ENCODE measurements at places on chromosomes 1 and 21. TPM values are rescaled to one million over a fixed set of nuclear protein-coding genes. Genes with fewer than 3 reads are reported as not detected.

Gene CDC7
- 2.6 TPM for polyA plus RNA-seq

DNA sequence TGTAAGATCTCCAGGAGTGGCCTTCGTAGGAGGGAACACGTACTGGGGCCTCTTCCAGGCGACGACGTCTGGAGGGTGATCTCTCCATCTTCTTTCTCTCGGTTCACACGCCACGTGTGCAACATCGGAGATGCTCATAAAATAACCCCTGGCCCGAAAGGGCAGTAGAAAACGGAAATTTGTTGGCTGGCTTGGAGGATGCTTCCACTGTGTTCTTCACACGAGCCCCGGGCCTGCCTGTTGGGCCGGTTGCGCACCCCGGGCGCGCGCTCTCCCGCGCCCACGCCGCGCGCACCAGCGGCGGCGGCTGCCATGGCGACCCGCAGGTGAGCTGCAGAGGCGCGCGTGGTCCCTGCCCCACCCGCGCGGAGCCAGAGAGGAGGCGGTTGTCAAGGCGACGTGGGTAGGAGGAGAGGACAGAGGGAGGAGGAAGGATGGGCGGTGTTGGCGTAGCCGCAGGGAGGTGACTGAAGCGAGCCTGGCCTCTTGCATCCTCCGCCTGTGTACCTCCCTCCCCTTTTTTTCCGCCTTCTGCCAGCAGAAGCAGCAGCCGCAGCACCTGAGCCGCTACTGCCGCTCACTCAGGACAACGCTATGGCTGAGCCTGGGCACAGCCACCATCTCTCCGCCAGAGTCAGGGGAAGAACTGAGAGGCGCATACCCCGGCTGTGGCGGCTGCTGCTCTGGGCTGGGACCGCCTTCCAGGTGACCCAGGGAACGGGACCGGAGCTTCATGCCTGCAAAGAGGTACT is at the start of gene ELAPOR1:
Gene ELAPOR1, plus strand, starts transcription at position 526 of the 752 bp plus-strand sequence. Its CDS starts 69 bp downstream, at position 595.
- DNase-seq, result no peak

- no peak for DNase-seq
Measured at GRCh38 chr1:38474738-38475623, 384.6 kb downstream of the RRAGC start.

Gene UBL4B
- polyA plus RNA-seq, result 34.8 TPM

- no peak for DNase-seq
Measured at GRCh38 chr1:41718497-41718896, 200.2 kb downstream of the HIVEP3 start.

DNA sequence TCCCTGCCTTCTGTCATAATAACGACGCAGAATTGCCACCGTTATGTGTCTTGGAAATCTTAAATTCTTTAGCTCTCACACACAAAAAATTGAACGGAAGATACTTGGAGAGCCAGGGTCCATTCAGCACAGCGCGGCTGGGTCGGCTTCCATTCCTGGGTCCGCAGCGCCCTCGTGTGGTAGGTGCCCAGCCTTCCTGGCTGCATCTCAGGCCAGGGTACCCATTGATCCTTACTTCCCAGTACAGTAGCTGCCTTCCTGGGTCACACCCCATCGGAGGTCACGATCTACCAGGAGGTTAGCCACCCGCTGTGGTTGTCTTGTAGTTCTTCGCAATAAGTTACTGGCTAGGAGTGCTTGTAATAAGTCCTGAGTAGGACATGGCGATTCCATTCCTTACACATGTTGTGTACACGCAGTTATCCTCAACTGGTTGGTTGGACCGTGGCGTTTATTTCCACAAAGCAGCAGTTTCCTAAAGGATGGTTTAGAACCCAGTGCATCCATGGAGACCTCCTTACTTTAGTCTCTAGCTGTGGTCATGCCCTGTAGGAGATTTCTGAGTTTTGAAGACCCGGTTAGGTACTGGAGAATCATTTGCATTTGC is 9.9 kb upstream of the MTARC1 start:
- peak; percentile 4 for DNase-seq

Gene C1orf94
- not detected for polyA plus RNA-seq

GRCh38 chr1:56459260-56459659 is 120.1 kb downstream of the PLPP3 start:
- no peak for DNase-seq

DNA sequence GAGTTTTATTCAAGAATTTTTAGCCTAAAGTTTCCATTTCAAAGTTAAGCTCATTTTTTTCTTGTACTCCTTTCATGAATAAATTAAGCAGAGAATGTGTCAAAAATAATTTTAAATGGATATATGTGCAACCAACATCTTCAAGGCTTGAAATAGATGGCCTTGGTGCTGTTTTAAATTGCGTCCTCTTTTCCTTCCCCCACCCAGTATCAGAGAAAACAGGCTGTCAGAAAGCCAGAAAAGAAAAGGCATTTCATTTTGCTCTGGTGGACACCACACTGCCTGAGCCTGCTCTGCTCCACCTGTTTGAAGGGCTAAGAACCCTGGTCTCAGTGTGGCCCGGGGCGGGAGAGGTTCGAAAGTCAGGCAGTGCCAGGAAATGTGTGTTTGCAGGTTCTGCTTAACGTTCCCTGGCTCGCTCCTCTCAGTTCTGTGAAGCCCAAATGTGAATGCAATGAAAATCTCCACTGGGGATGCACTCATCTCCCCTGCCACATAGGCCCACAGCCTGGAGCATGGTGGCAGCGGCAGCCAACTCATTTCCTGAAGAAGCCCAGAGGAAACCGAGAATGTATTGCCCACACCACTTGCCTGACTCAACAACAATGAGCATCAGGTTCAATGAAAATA is 134.4 kb downstream of the SDCCAG8 start:
- no peak for DNase-seq

Gene ILF2
- polyA plus RNA-seq, result 213 TPM

Gene C1QC
- not detected for polyA plus RNA-seq

GRCh38 chr1:240973875-240974274 is 361.9 kb upstream of the GREM2 start:
- DNase-seq, result no peak

- no peak for DNase-seq
Measured at GRCh38 chr1:197306381-197307062, 38.5 kb downstream of the CRB1 start.

GRCh38 chr1:115462566-115463076 is 124.6 kb upstream of the NGF start:
- no peak for DNase-seq

GRCh38 chr1:31151402-31151801 is 85.9 kb upstream of the PUM1 start:
- DNase-seq, result no peak

DNA sequence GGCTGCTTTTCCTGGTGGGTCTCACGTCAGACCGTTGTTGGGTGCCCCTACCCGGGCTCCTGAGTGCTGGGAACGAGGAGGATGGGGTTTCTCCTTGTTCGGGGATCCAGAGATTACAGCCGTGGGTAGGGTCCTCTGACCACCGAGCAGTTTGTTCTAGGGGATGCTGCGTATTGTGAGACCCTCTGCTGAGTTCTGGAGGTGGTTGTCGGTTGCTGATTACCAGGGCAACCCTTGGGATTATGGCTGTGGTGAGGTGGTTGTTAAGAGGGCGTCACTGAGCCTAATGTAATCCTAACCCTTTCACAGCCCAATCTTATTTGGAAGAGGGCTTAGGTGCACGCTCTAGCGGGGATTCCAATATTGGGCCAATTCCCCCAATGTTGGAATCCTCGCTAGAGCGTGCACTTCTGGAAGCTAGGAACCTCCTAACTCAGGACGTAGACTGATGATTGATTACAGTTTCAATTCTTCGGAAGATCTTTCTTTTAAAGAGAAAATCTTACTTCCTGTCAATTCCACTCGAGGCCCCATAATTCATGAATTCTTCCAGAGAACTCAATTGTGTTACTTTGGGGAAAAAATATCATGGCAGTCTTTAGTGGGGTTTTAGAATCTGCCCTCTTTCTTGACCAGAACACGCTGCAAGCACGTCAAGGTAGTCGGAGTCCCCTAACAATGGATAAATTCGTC is 483 bp downstream of the TCEANC2 start:
- DNase-seq, result no peak

Gene RAB3B
- 27.4 TPM for polyA plus RNA-seq

DNA sequence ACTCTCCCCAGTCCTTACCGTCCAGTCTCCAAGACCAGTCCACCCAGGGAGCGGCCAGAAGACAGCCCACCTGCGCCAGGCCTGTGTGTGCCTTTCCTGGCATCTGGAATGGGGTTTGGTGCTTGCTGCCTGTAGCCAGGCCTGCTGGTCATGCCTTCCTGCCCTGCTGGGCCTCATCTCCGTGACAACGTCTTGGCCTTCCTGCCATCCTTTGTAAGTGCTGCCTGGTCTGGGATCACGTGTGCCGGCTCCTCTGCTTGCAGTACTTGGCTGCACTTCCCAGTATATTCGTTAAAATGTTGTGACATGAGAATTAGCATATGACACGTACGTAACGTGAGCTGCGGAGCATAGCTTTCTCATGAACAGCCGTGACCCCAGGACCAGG is 145.3 kb upstream of the COL6A1 start:
- no peak for DNase-seq

Gene KRTAP19-1
- not detected for polyA plus RNA-seq

DNA sequence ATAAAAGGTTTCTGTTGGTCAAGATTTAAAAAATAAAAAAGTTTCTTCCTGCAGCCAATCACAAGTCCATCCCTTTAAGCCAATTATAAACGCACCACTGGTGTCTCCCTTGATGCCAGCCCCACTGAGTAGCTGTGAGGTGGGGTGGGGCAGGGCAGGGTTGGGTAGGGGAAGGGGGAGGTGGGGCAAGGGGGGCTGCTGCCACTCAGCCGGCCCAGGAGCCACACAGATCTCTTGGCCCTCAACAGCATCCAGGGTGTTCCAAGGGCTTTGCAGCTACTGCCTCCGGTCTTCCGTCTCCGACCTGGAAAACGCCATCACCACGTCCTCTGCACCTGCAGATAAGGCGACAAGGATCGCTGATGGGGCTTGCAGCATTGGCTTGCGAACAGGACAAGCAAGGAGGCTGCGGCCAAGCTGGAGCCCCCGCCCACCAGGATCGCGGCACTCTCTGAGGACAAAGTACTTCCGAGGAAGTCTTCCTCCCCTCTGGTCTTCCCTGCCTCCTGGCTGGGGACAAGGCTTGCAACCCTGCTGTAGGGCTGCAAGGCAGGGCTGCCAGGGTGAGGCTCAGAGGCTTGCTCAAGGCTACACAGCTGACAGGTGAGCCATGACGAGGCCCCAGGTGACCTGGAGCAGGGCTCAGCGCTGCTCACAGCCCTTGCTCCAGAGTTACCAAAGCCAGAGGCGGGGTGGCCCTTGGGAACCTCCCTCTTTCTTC is 26.8 kb upstream of the CLSTN1 start:
- DNase-seq, result no peak

DNA sequence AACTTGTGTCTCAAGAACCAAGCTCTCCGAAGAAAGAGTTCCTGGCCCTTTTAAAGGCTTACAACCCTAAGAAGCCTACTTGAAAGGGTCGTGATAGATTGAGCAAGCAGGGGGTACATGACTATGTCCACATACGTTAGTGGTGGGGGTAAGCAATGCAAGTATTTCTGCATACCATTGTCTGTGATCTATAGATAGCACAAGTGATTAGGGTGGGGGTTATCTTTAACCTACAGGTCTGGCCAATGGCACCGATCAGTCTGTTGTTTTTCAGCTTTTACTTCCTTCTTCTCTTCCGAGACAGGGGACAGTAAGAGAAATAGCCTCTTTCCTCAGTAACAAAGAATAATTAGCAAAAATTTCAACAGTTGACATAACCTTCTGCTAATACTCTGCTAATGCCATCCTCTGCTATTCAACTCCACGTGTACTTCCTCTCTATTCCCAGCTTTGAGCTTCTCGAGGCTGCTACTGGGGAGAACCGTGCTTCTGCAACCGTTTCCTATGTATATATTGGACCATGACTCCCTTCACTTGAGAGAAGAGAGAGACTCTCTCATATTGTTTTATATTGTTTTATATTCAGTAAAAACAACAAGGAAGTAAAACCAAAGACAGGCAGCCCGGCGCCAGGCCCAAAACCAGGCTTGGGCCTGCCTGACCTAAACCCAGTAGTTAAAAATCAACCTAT is 727.7 kb upstream of the NCAM2 start:
- DNase-seq, result no peak

DNA sequence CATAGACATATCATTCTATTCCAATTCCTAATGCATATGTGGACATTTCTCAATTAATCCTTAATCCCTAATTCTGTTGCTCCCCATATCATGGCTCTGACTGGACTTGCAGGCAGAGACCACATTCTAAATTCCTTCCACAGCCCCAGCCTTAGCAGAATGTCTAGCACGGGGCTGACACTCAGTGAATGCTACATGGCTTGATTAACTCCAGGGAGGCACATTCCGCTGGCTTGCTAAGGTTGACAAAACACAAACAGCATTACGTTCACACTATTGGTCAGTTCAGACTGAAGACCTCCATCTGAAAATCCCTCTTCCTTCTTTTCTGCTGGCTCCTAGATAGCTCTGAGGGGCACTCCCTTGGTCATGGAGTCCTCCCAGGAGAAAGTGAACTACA is 119.4 kb downstream of the ASTN1 start:
- DNase-seq, result no peak

Gene KRTAP12-1
- polyA plus RNA-seq, result not detected

Gene CRB1
- polyA plus RNA-seq, result 0.06 TPM

DNA sequence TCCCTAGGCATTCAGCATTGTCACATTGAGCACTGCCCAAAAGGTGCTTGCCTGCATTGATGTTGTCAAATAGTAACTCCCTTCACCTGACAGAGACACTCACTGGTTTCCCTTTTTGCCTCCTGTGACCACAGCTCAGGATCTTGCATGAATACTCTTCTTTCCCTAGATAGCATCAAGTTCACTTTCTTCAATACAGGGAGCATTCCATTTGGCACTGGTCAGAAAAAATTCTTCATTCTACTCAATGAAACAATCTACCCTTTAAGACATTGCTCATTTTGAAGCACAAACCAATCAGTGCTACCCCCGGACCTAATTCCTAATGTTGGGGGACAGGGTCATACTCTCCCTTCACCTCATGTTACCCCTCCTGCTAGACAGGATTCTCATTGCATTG is 319.0 kb upstream of the SNX7 start:
- DNase-seq, result no peak

GRCh38 chr1:235313931-235314678 is 13.9 kb downstream of the ARID4B start:
- no peak for DNase-seq

Gene OR2G6
- not detected for polyA plus RNA-seq

GRCh38 chr21:45054927-45055612 is 19.3 kb upstream of the ADARB1 start:
- DNase-seq, result no peak

- no peak for DNase-seq
Measured at GRCh38 chr1:36741066-36741465, 258.4 kb upstream of the CSF3R start.

DNA sequence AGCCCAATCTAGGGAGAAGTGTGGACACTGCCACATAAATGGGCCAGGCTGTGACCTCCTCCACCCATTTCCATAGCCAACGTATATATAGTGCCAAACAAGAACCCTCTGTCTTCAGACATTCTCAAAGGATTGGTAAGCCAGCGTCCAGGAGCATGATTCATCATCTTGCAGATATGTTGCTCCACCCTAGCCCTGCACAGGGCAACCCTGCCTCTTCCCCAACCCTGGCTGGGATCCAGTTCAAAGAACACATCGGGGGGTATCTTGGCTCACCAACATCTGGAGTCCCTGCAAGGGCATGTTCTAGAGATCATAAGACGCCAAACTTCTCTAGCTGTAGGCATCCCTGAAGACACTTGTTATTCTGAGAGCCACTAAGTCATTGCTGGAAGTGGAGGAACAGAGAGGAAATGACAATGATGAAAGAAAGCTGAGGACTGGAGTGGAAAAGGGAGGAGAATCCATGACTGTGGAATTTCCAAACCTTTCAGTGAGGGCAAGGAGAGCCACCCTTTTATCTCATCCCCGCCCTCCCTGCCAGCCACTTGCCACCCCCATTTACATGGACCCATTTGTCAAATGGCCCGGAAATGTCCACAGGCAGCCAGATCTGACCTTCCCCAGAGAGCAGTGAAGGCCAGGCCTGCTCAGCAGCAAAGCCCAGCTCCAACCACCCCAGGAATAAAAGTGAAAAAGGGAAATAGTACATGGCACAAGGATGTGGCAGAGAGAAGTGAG is 144.1 kb upstream of the CTTNBP2NL start:
- no peak for DNase-seq

Data from BJ (cell line).